ENCODE measurements at places on chromosomes 7 and 10. TPM values are rescaled to one million over a fixed set of nuclear protein-coding genes. Genes with fewer than 3 reads are reported as not detected.

The RAB19 gene
- polyA plus RNA-seq, result not detected

The HMX2 gene
- not detected for polyA plus RNA-seq

The VWDE gene
- polyA plus RNA-seq, result 2.6 TPM

The ANKRD1 gene
- not detected for polyA plus RNA-seq

The KCNIP2 gene
- polyA plus RNA-seq, result 1.3 TPM

The SPAG6 gene
- polyA plus RNA-seq, result not detected

The GPR22 gene
- 7.9 TPM for polyA plus RNA-seq

The GRM3 gene
- polyA plus RNA-seq, result 25.7 TPM

The RBM28 gene
- 22.1 TPM for polyA plus RNA-seq

The H2BK1 gene
- polyA plus RNA-seq, result not detected

The EPDR1 gene
- polyA plus RNA-seq, result 59.1 TPM

The OIT3 gene
- 0.39 TPM for polyA plus RNA-seq
